ENCODE measurements at places on chromosomes 7 and 10.
A peak's percentile ranks its signal among the peaks of the same experiment; 100 is the strongest.

GRCh38 chr7:2903682-2904162 lies 59.6 kb upstream of the GNA12 start:
- DNase-seq, result no peak

DNA sequence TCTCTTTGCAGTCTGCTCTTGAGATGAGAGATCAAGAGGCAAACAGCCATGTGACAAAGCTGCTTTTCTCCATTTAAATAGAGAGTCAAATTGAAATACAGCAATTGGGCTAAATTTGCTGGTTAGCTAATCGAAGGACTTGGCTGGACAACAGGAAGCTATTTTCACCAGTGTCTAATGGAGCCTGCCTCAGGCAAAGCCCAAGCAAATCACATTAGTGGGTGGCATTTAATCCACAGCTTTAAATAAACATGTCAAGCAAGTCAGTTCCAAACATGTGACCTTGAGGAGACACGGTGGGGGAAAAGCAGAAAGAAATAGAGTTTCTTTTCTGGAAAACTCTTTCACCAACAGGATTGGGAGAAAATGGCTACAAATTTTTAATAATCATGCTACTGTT lies 180.5 kb upstream of the AOAH start:
- DNase-seq, result no peak

GRCh38 chr7:42025635-42026375 lies 211.2 kb downstream of the GLI3 start:
- DNase-seq, result no peak

DNA sequence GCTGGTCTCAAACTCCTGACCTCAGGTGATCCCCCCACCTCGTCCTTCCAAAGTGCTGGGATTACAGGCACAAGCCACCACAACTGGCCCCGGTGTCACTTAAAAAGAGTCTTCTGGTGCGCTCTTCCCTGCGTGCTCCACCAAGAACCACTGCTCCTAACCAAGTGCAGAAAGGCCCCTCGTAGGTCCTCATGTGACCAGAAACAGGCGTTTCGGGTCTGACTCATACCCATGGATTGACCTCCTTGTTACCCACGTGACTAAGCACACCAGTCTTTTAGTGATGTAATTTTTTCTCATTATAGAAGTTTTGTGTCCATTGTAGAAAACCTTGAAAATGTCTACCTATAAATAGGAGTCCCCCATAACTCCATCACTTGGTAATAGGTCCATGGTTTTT lies 13.9 kb downstream of the FKBP6 start:
- DNase-seq, result peak; percentile 95

DNA sequence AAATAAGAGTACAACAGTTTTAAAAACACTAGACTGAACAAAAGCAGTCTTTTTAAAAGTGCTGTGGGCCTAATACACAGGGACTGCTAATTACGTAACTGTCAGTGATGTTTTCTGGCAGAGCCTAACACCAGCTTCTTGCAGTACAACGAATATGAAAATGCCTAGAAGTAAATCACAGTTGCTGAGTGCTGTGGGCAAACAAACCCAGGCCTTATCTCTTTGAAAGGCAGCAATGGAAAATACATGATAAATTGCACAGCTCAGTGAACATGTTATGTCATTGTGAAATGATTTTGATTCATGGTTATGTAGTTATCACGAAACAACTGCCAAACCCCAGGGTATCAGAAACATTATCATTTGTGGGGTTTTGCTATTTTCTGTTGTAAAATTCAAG lies 428.4 kb downstream of the GFRA1 start:
- DNase-seq, result no peak

DNA sequence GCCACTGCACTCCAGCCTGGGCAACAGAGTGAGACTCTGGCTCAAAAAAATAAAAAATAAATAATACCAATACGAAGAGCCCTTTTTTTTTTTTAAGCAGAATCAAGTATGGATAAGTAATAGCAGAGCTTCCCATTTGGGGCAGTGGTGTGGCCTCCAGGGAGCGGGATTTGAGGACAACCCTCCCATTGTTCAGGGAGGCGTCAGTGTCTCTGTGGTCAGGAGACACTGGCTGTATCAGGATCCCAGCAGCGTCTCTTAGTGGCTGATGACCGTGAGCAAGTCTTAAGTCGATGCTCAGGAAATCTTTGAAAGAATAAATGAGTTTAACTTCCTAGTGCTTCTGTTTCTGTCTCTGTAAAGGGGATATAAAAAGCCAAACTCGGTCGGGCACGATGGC lies 25.2 kb upstream of the SH2B2 start:
- peak; percentile 66 for DNase-seq

GRCh38 chr10:29409241-29410054 lies 120.6 kb downstream of the LYZL1 start:
- DNase-seq, result peak; percentile 64

GRCh38 chr7:11988186-11988585 lies 156.2 kb upstream of the THSD7A start:
- no peak for DNase-seq

DNA sequence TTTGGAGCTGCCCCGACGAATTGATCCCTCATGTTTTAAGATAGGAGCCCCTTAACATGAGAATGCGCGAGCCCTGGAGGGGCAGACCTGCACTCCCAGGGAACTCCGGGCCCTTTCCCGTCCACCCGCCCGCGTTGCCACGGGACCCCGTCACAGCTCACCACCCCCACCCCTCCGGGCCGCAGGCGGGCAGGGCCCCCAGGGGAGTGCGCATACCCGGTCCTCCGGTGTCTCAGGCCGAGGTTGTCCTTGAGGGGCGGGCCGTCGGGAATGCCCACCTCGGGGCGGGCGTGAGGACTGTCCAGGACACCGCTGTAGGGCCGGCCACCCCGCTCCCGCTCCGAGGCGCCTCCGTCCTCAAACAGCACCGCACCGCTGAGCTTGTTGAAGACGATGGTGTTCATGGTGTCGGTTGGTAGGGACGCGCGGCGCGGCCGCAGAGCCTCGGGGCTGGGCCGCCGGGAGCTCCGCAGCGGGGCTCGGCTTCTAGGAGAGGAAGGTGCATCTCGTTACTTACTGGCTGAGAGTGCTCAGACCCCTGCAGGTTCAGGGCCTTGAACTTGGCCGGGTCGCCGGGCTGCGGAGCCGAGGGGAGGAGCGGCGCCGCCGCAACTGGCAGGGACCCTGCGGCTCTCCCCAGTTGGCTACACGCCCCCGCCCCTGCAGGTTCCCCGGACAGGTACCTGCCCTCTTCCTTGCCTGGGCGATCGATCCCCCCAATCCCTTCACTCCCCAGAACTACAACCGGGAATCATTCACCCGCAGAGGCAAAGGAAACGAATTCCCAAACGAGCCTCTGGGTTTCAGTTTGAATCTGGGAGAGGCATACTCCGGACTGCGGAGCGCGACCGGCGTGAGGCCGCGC lies 2.4 kb downstream of the MKX start:
- no peak for DNase-seq

- DNase-seq, result no peak
Measured at GRCh38 chr10:113959383-113959760, 84.3 kb upstream of the ADRB1 start.

DNA sequence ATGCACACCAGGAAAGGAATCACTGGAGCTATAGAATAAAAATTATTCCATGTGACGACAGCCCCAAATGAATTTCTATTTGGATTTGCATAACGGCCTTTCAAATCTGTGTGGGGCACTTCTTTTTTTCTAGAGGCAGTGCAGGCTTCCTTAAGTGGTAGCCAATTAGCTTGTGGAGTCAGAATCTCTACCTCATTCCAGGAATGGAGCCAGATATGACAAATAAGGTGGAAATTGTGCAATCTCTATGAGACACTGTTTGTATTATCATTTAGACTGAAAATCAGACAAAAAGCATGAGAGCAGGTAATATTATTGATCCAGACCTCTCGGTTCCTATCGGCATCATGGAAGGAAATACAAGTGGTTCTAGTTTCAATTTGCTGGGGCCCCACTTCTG lies 78.7 kb downstream of the BEND7 start:
- no peak for DNase-seq

DNA sequence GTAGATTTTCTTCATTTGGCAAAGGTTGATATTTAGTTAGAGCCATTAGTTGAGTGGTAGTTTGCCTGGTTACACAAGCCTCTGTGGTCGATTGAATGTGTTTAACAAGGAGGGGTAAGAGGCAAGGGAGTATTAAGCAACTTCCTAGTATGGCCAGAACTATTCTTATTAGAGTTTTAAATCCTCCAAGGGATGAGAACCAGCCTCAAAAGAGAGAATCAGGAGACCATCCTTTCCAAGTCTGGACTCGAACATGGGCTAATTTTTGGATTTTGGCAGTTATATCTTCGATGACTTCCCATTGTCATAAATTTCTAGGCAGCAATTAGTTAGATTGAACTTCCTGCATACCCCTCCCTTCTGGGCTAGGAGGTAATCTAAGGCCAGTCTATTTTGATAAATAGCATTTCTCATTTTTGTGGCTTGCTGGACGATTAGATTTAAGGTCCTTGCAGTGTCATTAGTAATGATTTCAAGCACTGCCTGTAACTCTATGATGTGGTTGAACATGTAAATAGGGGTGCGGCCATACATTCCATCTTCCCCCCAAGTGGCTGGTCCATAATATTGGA lies 219.5 kb upstream of the KCND2 start:
- no peak for DNase-seq

DNA sequence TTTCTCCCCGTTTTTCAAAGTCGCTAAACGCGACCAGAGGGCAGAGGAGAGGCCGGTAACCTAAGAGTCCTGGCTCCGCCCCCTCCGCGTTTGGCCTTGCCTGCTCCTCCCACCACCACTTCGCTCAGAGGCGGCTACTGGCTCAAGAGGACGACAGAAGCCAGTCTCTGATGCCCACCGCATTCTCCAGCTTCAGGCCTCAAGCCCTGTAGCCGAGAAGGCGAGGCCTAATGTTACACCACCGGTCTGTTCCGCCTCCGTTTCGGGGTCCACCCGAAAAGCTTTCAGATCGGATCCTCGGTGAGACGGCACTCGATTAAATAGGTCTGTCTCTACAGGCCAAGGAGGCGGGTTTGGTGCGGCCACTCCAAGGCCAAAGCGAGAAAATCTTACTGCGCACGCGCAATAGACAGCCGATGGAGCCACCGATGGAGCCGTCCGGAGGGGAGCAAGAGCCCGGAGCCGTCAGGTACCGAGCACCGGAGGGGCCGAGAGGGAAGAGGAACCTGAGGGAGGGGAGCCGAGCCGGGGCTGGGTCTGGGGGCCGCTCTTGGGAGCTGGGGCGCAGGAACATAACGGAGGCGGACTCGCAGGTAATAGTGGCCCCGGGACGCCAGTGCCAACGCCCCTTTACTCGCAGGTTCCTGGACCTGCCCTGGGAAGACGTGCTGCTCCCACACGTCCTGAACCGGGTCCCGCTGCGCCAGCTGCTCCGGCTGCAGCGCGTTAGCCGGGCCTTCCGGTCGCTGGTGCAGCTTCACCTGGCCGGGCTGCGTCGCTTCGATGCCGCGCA lies at the start of gene FBXL15:
Gene FBXL15, plus strand, starts transcription at position 123 of the 793 bp plus-strand sequence. Its CDS starts 294 bp downstream, at position 417.
- peak; percentile 94 for DNase-seq

DNA sequence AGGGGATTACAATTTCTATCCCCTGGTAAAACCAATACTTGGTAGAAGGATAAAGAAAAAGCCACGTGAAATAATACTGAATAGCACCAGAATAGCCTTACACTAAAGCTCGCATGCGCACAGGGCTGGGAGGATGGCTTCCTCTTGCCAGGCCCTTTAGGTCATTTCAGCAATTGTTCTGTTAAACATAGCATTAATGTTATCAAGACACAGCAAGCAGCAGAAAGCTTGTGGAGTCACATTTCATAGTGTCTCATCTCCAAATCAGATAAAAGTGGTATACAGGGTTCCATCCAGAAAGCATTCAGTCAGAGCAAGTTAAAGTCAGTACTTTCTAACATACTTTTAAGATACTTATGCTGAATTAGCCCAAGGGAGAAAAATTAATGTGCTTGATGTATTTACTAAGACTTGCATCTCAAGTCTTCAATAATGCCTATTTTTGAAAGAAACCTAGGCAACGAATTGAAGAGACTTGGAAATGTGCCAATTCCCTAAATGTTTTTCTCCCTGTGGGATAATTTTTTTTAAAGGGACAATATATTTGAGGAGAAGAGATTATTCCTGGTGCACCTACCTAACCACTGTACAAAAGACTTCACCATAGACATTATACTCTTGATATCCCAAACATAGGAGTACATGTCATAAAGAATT lies 14.3 kb upstream of the NPM3 start:
- no peak for DNase-seq

DNA sequence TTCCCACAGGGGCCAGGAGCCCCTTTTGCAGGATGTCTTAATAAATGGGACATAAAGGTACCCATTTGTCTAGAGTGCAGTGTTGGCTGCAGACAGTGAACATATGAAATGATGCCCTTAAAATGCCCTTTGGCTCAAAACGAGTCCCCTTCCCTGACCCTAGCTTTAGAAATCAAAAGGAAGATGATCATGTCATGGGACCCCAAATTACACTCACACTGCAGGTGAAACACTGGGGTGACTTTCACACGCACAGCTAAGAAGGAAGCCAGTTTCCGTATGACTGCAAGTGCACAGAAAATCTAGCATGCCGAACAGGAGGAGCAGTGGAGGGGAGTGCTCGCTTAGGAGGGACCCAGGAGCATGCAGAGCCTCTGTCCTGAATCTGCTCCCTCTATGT lies 154.5 kb upstream of the KLF14 start:
- DNase-seq, result no peak

DNA sequence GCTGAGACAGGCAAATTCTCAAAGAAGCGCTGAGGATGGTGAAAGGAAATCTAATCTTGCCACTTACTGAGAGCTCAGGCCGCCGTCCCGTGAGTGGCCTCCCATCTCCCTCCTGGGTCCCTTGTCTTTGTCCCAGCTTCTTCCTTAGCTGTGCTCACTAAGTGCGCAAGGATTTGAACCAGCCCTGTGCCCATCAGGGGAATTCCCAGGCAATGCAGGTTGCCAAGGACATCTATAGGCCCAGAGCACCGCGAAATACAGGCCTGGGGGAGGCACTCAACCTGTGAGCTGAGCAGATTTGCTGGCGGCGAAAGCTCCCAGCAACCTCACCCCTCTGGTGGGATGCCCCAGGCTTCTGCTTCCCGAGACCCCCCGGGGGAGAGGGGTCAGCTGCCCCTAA lies 64.8 kb downstream of the OAT start:
- no peak for DNase-seq

DNA sequence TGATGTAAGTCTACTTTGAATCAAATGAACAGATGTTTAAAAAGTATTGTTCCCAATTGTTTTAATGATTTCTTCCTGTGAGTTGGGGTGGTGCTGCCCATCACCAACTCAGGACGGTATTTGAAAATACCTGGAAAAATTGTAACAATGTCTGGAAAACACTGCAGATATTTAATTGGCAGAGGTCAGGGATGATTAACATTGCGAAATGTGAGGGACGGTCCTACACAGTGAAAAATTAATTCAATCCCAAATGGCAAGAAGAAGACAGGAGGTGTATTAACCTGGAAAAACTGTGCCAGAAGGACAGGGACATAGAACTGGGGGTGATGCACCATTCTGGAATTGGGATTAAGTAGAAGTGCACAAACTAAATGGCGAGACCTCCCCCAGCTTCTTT lies 29.6 kb downstream of the ANKIB1 start:
- DNase-seq, result no peak

GRCh38 chr7:110592557-110592956 lies 498.4 kb upstream of the LRRN3 start:
- no peak for DNase-seq

Measured in COLO829 (cell line).